ENCODE measurements at places on chromosomes 5 and 9.

- DNase-seq, result no peak
Observed at GRCh38 chr5:95241-95980, 3.4 kb downstream of the PLEKHG4B start.

DNA sequence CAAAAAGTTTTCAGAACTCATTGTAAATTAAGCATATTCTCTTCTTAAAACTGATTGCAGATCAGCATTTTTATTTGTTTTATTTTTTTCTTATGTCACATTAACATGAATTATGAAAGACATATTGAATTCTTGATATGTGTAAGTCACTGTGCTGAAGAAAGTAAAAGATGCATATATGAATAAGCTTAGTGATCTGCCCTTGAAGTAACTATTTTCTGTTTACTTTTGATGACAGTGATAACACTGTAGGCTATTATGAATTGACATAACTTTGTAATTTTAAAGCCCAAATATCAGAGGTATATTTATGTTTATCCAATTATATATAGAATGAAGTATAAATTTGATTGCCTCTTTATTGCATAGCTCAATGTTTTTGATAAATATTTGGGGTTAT lies 8.8 kb downstream of the PRR16 start:
- no peak for DNase-seq

- no peak for DNase-seq
Observed at GRCh38 chr5:65535529-65535987, 27.4 kb downstream of the CENPK start.

DNA sequence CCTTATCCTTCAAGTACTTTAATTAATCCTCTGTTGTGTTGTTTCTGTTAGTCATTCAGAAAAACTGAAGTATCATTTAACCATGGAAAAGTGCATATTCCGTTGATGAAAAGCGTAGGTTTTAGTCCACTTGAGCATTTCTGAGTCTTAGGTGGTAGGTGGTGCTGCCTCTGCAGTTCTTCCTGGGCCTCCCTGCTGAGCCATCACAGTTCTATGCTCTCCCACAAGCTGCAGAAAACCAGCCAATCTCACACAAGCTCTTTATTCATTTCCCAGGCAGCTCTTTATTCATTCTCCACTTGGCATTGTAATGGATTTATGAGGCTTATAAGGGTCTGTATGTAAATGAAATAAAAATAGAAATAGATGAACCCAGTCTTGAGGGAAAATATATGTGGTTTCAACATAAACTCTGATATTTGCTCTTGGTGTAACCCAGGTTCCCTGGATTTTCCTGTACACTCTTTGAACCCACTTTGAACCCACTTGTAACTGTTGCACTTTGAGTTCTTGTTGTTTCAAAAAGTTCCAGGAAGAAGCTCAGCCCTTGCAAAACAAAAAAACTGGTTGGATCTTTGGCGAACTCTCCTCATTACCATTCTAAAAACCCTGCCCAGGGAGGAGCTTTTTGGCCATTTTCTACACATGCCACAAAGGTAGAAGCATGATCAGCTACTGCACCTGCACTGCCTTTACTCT lies 56.0 kb downstream of the ZNF510 start:
- no peak for DNase-seq

- no peak for DNase-seq
Observed at GRCh38 chr5:77232574-77233358, 22.3 kb downstream of the PDE8B start.

DNA sequence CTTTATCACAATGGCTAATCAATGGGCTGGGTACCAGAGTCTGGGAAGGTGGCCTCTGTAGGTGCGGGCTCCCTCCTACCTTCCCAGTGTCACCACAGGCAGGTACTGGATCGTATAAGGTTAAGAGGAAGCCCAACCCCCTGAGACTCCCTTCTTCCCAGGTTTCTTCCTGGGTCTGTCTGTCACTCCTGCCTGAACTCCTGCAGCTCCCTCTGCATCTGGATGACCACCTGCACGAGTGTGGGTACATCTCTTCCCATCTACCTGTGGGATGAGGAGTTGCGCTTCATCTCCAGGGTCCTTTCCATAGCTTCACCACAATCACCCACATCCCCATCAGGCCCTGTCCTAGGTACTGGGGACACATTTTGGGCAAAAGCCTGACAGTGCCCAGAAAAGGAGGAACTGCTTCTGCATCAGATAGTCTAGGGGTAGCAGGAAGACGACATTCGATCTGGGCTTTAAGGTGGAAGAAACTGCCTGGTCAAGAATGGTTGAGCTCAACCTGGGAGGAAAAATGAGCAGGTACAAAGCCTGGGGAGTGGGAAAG lies 112.2 kb upstream of the ALDH1B1 start:
- DNase-seq, result no peak

GRCh38 chr5:39580702-39581453 lies 156.1 kb upstream of the DAB2 start:
- no peak for DNase-seq

DNA sequence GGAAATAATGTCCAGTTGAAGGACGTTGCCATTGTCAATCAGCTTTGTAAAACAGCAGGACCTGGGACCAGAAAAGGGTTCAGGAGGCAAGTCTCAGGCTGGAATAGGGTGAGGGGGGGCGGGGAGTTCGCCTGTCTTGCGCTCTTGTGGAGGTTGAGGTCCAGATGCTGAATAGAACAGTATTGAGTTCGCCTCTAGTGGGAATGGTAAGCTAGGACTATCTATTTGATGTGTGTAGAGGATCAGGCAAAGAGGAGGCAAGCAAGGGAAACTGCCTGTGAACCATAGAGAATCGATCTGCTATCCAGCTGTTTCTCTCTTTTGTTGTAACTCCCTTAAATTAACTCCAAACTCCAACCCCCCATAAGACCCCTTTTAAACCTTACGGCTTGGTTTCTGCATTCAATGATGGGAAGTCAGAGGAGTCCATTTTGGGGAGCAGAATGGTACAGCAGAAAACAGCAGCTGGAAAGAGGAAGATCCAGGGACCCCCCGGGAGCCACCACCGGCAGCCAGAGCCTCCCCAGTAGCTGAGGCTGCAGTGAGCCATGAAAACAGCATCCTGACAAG lies 133.7 kb downstream of the SLC28A3 start:
- DNase-seq, result no peak

- DNase-seq, result no peak
Observed at GRCh38 chr5:129507527-129507926, 47.4 kb downstream of the ADAMTS19 start.

DNA sequence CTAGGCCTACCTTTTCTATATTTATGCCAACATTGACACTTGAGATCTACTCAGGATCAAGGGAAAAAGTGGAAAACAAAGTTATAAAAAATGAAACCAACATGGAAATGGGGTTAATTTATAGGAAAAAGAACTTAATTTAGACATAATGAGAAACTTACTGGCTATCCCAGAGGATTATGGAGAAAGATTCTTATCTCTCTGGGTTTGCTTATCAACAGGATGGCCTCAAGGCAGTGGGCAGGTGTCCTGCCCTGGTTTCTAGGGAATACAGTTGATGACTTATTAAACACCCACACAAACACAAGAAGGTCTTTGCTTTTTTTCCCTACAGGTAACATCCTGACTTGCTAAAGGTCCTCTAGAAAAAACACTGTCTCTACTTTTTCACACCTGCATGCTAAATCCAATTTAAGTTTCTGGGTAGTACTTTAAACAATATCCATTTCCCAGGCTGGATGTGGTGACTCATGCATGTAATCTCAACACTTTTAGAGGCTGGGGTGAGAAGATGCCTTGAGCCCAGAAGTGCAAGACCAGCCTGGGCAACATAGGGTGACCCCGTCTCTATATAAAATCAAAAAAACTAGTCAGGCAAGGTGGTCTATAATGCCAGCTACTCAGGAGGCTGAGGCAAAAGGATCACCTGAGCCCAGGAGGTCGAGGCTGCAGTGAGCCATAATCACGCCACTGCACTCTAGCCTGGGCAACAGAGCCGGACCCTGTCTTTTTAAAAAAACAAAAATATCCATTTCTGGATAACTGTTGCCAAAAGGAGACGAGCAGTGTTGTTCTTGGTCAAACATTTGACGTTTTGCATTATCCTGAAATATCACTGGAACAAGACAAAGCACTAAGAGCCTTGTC lies 6.6 kb upstream of the ZNF608 start:
- DNase-seq, result no peak

DNA sequence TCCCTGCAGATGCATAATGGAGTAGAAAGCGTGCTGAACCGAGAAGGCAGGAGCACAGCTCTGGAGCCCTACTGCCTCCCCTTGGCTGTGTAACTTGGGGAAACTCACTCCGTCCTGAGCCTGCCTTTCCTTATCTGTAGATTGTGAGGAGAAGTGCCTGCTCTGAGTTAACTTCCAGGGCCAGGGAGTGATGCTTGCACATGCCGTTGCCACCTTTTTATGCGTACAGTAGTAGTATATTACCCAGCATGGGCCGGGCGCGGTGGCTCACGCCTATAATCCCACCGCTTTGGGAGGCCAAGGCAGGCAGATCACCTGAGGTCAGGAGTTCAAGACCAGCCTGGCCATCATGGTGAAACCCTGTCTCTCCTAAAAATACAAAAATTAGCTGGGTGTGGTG lies 87.1 kb downstream of the PDZD2 start:
- no peak for DNase-seq

GRCh38 chr5:73497497-73498056 lies 665 bp upstream of the BTF3 start:
- DNase-seq, result peak; percentile 27

DNA sequence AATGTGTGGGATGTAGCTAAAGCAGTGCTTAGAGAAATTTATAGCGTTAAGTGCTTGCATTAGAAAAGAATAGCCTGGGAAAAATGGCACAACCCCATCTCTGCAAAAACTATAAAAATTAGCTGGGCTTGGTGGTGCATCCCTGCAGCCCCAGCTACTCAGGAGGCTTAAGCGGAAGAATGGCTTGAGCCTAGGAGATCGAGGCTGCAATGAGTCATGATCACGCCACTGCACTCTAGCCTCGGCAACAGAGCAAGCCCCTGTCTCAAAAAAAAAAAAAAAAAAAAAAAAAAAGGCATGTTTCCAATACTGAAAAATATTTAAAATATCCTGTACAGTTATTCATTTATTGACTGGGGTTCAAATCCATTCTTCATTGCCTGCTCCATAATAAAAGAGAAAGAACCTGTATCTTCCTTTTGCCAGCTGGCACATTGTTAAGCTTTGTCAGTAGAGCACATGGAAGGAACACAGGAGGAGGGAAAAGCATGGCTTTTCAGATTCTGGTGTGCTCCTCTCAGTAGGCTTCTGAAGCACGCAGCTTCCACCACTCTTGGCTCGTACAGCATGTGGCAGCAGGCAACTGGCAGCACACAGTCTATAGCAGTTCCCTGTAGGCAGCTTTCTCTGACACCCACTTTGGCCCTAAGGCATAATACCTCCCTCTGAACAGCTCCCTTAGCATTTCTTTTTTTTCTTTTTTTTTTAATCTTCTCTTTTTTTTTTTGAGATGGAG lies 73.5 kb downstream of the TRIM36 start:
- no peak for DNase-seq

GRCh38 chr5:101605700-101606099 lies 690.4 kb downstream of the SLCO4C1 start:
- DNase-seq, result no peak

- DNase-seq, result no peak
Observed at GRCh38 chr5:161546470-161547301, at the start of gene GABRB2. Gene GABRB2, minus strand, starts transcription at chr5:161546725. Its CDS starts 82 bp downstream, at chr5:161546643.

GRCh38 chr5:157563373-157563928 lies 12.1 kb downstream of the ADAM19 start:
- no peak for DNase-seq

- peak; percentile 13 for DNase-seq
Observed at GRCh38 chr5:37637165-37637845, 202.5 kb downstream of the GDNF start.

GRCh38 chr5:42718591-42718990 lies 38.0 kb upstream of the CCDC152 start:
- no peak for DNase-seq

GRCh38 chr5:173707392-173707791 lies 90.9 kb upstream of the BOD1 start:
- peak; percentile 25 for DNase-seq

GRCh38 chr5:176888016-176888864 lies 10.9 kb downstream of the HK3 start:
- no peak for DNase-seq

GRCh38 chr9:112382501-112383364 lies 2.8 kb downstream of the HSDL2 start:
- no peak for DNase-seq

DNA sequence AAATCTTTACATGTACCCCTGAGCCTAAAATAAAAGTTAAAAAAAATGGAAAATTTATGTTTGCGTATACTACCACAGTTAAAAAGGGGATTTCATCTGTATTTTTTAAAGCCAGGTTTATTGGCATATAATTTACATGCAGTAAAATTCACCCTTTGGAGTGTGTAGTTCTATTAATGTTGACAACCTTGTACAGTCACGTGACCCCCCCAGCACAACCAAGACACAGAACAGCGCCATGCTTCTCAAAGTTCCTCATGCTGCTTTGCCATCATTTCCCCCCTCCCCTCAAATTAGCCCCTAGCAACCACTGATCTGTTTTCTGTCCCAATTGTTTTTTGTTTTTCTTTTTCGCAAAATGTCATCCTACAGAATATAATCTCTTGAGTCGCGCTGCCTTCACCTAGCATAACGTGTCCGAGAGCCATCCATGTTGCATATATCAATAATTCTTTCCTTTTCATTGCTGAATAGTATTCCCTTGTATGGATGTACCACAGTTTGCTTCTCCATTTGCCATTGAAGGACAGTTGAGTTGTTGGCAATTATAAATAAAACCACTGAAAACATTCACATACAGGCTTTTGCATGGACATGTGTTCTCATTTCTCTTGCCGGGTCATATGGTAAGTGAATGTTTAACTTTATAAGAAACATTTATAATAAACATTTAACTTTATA lies 105.3 kb downstream of the LHX2 start:
- DNase-seq, result no peak

- peak; percentile 19 for DNase-seq
Observed at GRCh38 chr5:16178745-16179372, 732 bp downstream of the MARCHF11 start.

GRCh38 chr9:15246243-15246642 lies 60.8 kb downstream of the TTC39B start:
- DNase-seq, result no peak

DNA sequence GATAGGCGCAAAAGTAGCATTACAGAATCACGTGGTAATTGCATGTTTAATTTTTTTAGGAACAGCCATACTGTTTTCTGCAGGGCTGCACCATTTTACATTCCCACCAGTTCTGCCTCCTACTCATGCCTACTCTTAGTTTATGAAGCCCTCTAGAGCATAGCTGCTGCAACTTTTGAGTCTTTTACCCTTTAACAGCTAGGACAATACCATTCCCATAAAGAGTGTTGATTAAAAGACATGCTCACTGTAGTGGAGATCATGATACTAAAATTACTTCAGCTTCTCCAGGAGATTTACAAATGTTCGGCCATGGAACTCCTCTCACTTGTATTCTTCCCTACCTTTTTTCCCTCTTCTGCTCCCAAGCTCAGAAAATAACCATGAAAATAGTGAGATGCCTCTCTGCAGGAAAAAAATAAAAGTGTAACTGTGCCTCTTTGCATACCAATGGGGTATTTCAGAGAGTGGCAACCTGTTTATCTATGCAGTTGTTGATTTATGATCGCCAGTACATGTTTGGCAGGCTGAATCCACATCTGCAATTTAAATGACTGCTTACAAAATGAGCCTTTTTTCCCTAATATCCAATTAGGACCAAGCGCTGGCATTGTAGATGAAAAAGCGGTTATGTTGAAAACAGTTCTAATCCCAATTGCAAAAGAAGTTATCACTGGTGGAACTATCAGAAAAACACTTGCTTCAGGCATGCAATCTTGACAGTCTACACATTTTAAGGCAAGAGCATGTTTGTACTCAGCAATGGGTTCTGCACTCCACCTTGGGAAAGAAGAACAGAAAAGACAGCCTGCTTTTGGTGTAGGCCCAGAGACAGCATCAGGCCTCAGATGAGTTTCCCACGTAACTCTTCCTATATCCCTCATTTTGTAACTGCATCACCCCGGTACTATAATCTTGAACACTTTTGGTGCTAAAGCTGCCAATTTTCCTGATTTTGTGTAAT lies 131.1 kb downstream of the ADAMTSL1 start:
- DNase-seq, result no peak
